ENCODE measurements at places on chromosomes 5 and 9.

DNA sequence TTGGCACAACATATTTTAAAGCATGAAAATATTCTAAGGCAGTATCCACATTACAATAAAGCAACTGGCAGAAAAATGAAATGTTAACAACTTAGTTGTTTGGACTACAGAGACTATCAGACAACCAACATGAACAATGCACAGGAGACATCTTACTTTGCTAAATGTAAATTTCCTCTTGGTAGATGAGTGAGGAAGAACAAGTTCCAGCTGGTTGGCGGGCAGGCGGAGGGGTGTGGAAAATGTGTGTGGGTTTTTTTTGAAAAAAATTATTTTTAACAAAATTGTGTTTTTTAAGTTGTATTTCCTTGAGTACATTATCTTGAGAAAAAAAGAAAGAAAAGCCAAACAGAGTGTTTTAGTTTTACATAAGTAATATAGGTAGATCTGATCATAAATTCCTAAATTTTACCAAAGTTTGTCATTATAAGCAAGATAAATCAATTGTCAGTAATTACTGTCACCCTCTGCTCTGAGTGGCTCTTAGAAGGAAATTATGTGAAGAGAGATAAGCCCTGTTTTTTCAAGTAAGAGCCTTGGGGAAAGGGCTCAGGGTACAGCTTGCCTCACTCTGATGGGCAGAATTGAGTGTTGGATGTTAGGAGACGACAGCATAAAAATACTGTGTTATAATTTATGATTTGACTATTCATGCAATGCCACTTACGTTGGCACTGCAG is 42.5 kb downstream of the TMEM167A start:
- no peak for DNase-seq

DNA sequence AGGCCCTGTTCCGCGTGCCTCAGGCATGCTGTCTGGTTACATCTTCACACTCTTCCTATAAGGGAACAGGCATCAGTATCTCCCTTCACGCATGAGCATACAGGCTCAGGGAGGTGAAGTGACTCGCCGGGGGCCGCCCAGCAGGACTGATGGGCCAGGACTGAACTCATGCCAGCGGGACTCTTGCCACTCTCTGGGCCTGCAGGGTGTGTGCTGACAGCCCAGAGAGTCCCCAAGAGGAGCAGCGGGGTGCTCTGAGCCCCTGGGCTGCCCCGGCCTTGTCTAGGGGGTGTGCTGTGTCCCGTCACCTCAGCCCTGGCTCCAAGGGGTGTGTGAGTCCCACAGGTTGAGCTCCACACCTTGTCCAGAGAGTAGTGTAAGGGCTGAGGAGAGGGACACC is 9.9 kb downstream of the KCNT1 start:
- DNase-seq: no peak

DNA sequence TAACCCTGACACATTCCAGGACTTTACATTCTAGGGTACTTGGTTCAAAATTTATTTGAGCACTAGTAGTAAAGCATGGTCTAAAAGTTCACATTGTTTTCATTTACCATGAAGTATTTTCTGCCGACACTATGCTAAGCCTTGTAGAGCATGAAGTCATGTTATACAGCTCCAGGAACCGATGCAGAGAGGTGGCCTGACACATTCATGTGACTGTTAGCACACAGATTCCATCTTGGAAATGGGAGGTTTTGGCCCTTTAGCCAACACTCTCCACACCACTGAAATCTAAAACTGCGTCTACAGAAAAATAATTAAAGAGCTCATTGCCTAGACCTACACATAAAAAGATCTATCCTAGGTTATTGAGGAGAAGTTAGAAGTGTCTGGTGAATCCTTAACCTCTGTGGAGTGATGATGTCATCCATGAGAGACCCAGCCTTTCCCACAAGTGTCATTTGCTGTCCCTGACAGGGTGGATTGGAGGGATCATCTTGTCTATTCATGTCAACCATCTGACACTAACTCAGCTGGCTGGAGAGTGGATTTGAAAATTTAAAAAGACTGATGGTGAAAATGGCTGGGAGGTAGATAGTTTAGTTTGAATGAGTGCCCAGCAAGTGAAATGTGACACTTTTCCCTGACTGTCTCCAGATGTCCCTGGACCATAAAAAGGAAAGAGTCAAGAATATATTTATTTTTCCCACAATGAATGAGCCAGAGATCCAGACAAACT is 1.3 kb downstream of the RANBP3L start:
- no peak for DNase-seq

DNA sequence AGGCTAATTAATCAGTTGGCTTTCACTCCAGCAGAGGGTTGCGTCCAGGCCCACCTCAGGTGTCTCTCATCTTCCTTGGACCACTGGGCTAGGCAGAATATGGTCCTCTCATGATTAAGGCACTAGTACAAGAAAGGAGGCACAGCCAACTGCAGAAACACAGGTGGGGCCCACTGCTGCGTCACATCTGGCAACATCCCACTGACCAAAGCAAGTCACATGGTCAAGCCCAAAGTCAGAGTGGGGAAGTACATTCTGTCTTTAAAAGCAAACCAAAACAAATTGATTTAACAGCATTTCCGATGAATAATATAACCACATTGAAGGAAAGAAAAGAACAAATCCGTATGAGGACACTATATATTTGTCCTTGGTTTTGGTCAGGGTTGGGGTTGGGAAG is 28.0 kb upstream of the UBTD2 start:
- DNase-seq: no peak

GRCh38 chr5:60841361-60841760 is 2.7 kb downstream of the ELOVL7 start:
- no peak for DNase-seq

- no peak for DNase-seq
Measured at GRCh38 chr5:31059889-31060288, 133.6 kb upstream of the CDH6 start.

DNA sequence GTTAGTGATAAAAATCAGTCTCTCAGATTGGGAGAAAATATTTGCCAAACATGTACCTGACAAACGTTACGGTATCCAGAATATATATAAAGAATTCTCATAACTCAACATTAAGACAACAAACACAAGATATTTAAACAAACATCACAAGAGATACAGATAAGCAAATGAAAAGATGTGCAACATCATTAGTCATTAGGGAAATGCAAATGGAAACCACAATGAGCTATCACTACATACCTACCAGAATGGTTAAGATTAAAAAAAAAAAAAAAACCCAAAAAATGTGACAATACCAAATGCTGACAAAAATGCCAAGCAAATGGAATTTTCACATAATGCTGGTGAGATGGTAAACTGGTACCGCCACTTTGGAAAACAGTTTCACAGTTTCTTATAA is 15.4 kb downstream of the CERT1 start:
- DNase-seq: no peak

DNA sequence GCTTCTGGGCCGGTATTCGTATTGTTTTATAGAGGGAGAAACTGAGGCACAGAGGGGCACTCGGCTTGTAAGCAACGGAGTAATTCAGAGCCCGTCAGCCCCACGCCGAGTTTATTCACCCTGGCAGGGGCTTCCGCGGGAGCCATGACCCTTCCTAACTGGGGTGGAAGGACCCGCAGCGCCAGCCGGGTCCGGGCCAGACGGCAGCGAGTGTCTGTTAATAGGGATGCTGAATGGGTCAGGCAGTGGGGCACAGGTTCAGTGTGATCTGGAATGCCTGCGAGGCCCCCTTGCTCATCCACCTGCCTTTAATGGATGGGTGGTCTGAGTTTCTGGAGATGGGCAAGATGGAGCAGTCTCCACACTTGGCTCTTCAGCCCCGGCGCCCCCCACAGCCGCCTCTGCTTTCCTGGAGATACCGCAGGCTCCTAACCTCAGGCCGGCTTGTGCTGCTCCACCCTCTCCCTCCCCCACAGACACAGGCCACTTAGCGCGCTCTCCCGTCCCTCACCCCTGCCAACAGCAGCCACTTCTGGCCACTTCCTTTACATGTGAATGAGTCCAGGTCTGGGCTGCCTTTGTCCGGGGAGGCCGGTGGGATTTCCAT is 147.1 kb downstream of the ERCC6L2 start:
- DNase-seq: no peak

DNA sequence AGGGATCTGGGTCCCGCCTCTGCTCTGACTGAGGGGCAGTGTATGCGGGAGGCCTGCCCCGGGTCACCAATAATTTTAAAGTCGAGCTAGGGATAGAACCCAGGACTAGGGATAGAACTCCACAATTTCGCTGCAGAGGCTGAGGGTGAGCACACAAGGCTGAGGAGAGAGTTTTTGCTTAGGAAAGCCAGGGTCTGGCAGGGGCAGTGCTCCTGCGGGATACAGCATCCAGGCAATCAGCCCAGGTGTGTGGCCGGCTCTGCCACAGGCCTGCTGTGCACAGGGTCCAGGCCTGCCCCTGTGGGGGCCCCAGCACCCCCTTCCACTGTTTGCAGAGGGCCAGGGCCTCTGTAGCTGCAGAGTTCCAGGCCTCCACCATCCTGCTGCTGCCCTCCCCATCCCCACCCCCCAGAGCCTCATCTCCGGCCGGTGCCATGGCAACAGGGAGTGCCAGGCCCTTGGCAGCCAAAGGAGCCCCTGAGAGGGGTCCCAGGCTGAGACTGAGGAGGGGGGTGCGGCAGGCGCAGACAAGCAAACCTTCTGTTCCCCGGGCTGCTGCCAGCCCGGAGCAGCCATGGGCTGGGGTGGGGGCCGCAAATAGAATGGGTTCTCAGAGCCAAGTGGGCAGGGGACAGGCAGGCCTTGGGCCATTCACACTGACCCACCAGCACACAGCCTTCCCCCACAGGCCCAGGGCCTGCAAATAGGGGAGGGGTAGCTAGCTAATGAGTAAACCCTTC is 8.6 kb downstream of the PDGFRB start:
- no peak for DNase-seq

DNA sequence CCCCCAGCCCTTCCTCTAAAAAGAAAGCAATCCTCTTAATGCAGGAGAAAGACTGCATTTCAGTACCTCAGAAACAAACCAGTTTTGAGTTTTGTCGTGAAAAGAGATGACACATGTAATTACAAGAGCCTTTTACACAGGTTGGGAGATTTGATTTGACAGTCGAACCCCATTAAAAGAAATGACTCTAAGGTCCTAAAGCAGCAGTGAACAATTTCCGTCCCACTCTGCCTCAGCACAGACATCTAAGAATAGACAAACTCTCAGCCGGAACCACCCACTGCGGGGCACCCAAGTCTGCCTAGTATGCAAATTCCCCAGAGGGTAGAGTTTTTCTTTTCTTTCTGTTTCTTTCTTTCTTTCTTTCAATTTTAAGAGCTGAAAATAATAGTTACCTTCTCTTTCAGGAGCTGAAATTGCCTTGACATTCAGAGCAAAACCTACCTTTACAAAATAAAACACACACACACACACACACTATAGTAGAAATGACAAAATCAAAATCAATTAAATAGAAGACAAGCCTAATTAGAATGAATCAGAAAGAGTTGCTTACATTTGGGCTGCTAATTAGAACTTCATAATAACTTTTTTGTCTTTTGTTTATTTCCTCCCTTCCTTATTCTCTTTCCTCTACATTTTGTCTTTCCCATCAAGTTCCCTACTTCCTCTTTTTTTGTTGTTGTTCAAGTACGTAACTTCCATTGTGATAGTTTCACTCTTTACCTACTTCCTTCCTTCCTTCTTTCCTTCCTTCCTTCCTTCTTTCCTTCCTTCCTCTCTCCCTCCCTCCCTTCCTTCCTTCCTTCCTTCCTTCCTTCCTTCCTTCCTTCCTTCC is 65.1 kb downstream of the BASP1 start:
- no peak for DNase-seq

DNA sequence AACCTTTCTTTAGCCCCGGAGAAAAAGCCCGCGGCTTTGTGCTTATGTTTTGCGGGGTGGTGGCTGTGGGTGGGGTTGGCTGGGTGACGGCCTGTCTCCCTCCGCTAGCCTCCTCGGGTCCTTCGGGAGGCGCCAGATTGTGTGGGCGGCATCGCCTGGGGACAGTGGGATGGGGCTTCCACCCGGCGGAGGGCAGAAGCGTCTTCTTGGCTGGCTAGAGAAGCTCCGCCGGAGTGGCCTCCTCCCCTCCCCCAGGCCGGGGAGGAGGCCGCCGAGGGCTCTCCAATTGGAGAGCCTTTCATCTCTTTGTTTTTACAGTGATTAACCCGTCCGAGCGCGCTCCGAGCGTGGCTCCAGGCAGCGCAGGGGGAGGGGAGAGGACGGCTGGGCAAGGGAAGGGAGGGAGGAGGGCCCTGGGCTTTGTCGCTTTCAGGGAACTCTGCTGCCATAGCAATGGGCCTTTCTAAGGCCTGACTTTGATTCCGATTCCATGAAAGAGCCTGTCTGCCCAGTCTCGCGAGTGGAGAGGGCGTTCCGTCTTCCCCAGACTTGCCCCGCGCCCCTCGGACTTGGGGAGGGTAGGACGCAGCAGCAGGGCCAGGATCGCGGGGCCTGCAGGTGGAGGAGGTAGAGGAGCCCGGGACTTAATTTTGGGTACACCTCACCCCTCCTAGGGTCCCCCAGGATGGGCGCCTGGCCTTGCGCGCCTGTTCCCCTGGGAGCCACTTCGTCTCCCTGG is 36.7 kb upstream of the TIFAB start:
- DNase-seq: no peak

DNA sequence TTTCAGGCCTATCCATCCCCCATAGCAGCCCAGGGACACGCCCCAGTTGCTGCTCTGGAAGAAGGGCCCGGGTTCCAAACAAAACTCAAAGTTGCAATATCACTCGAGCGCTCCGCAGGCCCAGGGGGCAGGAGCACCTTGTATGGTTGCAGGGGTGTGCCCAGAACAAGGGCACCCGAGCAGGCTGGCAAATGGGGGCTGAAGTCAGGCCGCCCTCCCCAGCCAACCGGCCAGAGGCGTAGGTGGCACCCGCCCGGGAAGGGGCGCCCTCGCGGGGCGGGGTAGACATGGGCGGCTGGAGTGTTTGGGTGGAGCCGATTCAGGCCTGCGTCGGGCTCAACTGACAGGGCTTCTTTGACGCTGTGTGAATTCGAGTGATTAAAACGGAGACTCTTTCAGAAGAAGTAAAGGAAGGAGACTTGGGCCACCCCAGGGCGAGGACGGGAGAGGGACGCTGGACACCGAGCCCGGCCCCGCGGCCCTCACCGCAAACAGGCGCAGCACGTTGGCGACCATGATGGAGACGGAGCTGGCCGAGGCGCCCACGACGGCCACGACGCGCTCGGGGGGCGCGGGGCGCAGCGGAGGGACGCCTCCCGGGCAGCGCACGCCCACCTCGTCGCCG is 1.1 kb downstream of the GRM6 start:
- DNase-seq: no peak

DNA sequence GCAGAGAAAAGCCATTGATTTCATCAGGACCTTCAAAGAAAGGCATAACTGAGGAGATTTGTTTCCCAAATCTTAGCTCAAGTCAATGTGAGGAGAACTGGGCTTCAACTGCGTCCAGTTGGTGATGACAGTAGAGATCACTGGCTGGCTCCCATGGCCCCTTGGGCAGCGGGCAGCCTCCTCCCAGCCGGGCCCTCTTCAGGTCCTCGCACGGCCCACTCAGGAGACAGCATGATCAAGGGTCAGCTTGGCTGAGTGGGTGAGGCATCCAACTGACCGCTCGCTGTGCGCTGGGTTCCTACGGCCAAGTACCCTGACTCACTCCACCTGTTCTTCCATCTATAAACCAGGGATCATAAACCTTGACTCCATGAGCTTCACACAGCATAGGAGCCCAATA is 274.0 kb downstream of the NSG2 start:
- no peak for DNase-seq

- DNase-seq: no peak
Measured at GRCh38 chr9:82546136-82546535, 516.8 kb downstream of the RASEF start.
